ENCODE measurements at places on chromosomes 7 and 10.

GRCh38 chr7:95169678-95170077, 154.7 kb downstream of the PON1 start:
- no peak for DNase-seq

DNA sequence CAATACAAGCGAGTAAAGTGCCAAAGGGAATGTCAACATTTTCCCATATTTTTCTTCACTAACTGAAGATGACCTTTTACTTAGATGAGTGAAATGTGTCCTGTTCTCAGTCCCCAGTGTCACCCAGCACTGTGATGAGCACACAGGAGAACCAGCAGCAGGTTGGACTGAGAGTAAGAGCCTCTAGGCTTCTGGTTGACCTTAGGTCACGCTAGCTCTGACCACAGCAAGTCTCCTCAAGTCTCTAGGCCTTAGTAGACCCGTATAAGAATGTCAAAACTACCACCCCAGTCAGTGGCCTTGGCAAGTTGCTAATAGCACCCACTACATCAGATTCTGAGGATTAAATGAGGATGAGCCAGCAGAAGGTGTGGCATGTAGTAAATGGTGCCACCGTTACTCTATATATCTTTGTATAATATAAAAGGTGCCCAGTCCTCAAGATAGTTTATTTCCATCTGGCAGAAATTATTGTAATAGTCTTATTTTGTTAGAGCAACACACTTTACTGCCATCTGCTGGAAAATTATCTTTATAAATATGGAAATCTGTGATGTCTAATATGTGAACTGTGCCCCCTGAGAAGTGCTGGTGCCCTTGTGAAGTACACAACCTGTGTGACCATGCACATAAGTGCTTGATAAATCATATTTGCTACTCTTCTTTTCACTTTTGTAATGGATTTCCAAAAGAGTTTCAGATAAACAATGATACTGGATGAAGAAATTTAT, 75.7 kb downstream of the SPAG6 start:
- DNase-seq = no peak

DNA sequence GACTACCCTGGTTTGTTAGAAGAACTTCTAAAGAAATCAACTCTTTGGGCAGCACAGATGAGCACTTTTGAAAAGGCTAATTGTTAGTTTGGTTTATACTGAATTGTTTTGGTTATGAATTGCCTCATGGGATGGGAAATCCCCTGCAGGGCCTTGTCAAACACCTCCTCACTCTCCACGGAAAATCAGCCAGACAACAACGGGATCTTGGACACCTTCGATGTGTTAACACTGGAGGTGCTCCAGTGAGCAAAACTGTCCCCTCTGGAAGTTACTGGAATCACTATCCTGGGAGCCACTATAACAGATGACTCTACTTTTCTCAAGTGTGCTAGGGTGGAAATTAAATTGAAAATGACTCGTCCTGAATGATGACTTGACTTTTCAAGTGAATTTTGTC, 38.7 kb downstream of the CDK6 start:
- DNase-seq = no peak

GRCh38 chr10:122855745-122856144, 10.1 kb upstream of the CUZD1 start:
- DNase-seq = no peak

DNA sequence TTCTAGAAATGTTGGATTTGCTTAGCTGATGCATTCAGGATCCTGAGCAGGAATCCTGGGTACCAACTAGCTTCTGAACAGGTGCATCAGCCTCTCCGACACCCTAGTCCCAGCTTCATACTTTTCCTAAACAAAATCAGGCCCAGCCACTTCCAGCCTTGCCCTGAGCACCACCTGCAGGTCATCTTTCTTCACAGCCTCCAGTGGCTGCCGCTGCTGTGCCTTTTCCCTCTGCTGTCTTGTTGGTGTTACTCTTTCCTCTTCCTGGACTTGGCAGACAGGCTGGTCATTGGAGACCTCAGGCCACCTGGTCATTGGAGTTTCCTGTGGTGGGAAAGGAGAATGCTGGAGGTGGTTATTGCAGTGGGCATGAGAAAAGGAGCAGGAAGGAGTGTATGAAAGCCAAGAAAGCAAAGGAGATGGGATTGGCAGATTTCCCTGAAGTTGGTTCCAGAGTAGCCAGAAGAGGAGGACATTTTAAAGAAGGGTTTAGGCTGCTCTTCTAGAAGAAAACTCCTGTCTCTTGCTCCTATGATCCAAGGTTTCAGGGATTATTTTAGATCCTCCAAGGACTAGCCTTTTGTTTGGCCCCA, 48.2 kb upstream of the NFKB2 start:
- DNase-seq = no peak

- no peak for DNase-seq
Measured at GRCh38 chr10:5943536-5943935, 33.8 kb downstream of the IL15RA start.

- no peak for DNase-seq
Measured at GRCh38 chr7:82347808-82348207, 95.8 kb downstream of the CACNA2D1 start.

DNA sequence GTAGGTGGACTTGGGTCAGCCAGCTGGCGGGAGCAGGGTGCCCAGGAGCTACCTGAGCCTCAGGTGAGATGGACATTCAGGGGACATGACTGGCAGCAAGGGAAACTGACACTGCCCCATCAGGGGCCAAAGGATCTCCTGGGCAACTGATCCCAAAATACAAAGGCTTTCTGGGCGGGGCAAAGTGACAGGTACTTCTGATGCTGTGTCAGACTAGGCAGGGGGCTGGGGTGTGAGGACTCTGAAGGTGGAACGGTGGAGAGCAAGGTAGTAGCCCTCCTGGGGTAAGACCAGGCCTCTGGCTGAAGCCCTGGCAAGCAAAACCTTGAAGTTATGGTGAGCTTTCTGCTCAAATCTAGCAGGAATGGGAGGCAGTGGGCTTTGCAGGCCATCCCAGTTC, 4.4 kb downstream of the OPN4 start:
- DNase-seq = no peak

DNA sequence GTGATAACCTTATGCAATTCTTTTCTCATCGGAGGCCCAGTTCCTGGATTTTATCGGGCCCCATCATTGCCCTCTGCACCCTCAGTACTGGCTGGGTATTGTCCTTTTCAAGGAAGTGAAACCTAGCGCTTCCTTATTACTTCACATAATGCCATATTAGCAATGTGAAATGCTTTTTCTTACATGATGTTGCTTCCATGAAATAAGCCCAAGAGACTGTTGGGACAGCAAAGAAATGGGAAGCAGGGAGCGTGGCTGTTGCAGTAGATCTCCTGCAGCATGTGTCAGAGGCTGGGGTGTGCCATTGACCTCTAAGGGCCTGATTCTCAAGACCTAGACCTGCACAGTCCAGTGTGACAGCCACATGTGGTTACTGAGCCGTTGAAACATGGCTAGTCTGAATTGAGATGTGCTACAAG, 8.1 kb downstream of the CHN2 start:
- peak; percentile 14 for DNase-seq

- no peak for DNase-seq
Measured at GRCh38 chr7:145462463-145462862, 626.6 kb upstream of the TPK1 start.

DNA sequence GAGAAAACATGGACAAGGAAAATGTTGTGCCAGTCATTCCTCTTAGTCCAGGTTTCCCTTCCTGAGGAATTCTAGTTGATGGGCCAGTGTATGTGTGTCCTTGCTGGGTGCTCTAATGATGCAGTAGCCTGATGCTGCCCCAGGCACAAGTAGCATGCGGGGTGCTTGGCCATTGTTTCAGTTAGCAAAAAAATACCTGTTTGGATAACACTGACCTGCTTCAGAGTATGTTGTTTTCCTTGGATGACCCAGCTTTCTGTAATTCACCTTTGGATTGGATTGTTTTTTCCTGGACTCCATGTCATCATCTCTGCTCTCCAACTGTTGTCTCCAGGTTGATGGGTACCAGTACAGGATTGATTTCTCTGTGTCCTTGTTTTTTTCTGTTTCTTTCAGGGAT, 169.2 kb downstream of the SND1 start:
- DNase-seq = no peak

GRCh38 chr10:69884024-69884367, 82.3 kb downstream of the COL13A1 start:
- no peak for DNase-seq

- no peak for DNase-seq
Measured at GRCh38 chr10:13201132-13201531, 33.0 kb downstream of the UCMA start.

GRCh38 chr10:61486251-61486650, 33.1 kb upstream of the TMEM26 start:
- no peak for DNase-seq

DNA sequence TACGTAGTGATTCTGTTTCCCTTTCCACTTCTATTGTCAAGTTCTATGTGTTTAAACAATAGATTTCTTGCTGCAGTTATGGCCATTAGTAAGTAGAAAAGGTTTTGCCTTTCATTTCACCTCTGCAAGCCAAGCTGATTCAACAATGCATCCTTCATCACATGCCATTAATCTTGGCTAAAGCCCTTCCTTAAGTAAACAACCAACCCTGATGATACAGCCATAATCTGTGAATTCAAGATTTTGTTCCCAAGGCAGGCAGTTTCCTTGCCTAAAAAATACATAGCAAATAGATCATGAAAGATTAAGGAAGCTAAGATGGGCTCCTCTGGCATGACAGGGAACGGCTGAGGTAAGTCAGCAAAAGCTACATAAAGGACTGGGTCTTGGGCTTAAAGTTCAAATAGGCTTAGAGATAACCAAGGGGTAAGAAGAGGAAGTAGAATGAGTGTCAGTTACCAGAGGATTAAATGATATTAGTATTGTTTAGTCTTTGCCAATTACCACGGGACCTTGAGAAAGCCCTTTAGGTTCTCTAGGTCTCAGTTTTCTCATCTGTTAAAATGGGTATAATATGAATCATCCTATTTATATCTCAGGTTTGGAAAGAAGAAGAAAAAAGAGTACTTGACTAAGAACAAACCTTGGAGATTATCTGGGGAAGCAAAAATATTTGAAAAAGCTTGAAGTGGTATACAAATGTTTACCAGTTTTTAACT, 35.9 kb upstream of the ANK3 start:
- DNase-seq = no peak

- DNase-seq = no peak
Measured at GRCh38 chr10:75071756-75072155, 39.7 kb upstream of the SAMD8 start.

GRCh38 chr7:95723583-95724180, 48.7 kb upstream of the DYNC1I1 start:
- no peak for DNase-seq

- no peak for DNase-seq
Measured at GRCh38 chr7:69189406-69189805, 408.9 kb upstream of the AUTS2 start.

- no peak for DNase-seq
Measured at GRCh38 chr10:110437351-110437605, 60.4 kb upstream of the DUSP5 start.

DNA sequence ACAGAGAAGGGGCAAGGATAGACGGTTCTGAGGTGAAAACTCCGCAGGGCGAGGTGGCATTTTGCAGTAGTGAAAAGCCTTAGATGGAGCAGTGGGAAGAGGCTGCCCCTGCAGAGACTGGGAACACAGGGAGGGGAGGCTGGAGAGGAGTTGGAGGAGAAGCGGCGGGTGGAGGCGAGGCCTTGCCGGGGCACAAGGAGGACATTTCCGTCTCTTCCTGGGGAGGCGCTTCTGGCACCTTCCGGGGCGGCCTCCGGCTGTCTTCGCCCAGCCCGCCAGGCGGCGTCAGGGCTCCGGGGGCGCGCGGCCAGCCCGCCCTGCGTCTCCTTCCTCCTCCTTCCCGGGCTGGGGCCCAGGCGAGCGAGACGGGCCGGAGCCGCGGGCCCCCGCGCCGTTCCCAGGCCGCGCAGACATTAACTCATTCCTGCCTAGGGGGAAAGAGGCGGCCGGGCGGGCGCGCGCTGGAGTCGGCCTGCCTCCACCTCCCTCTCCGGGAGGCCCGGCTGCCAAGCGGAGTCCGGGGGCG, 42.7 kb downstream of the LDB3 start:
- peak; percentile 91 for DNase-seq

- DNase-seq = no peak
Measured at GRCh38 chr10:12704488-12704887, 297.0 kb downstream of the CCDC3 start.

- no peak for DNase-seq
Measured at GRCh38 chr7:50682573-50682972, 100.1 kb downstream of the GRB10 start.

Measured in CD8-positive, alpha-beta T cell (primary cell).